SJSA1 (cell line): ENCODE measurements at places on chromosomes 5 and 9. TPM values are rescaled to one million over a fixed set of nuclear protein-coding genes. Genes with fewer than 3 reads are reported as not detected.
A peak's percentile ranks its signal among the peaks of the same experiment; 100 is the strongest.

GRCh38 chr9:129612815-129613519, 7.9 kb downstream of the C9orf50 start:
- no peak for DNase-seq

DNA sequence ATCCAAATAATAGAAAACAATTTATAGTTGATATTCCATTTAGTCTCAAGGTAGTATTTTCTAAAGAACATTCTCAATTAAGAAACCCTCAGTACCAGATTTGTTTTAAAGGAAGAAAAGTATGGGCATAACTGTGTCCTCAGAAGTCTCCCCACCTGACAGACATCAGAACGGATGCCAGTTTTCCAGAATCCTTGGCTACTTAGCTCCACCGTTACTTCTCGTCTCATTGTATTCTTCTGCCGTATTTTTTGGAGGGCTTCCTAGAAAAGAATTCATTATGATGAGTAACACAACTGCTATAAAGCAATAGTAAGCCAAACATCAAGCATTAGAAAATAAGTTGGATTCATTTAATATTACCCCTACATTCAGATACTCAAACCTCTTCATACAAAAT, 67.8 kb downstream of the DROSHA start:
- no peak for DNase-seq

DNA sequence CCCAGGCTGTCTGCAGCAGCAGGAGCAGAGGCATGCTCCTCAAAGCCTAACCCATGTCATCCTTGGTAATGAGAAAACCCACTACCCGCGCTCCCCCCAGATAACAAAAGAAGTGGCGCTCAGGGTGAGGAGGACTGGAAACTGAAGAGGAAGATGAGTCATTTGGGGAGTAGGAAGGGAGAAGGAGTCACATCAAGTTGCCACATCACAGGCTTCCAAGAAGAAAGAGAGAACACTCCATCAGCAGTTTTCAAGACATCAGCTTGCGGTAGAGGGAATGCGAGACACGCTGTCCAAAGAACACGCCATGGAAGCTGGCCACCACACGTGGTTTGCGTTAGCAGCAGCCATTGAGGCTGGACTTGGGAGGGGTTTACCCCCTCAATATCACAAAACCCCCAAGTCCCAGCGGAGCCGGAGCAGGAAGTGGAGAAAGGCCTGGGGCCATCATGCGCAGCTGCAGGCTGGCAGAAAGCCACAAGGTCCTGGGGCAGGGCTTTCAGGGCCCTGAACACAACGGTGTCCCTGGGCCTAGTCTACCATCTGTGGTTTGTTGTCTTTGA, 41.5 kb downstream of the SH3PXD2B start:
- peak; percentile 96 for DNase-seq

DNA sequence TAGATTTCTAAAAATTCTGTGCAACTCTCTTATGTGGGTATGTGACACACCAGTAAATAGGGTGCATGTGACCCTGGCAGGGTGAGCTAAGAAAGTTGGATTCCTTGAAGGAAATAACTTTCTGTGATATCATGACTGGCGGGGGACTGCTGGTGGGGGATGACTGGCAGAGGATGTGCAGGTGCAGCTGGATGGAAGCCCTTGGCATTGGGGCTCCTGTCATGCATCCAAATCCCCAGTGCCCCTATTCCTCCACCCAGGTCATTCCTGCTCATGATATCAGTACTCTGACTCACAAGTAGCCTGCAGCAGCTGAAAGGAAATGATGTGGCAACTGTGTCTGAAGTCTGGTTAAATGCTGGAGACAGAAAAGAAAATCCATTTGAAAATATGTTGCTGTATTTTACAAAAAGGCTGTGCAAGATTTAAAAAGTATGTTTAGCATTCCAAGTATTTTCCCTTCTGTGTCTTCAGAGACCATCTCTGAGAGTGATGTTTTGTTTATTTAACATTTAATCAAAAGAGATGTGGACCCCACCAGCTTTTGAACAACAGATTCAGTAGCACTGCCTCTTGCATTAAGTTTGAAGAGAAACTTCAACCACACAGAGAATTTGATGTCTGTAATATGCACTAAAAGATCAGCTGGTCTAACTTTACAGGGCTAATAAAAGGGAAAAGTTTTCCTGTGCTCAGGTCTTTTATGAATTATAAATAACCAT, 17.9 kb upstream of the ZSWIM6 start:
- DNase-seq = peak; percentile 72

DNA sequence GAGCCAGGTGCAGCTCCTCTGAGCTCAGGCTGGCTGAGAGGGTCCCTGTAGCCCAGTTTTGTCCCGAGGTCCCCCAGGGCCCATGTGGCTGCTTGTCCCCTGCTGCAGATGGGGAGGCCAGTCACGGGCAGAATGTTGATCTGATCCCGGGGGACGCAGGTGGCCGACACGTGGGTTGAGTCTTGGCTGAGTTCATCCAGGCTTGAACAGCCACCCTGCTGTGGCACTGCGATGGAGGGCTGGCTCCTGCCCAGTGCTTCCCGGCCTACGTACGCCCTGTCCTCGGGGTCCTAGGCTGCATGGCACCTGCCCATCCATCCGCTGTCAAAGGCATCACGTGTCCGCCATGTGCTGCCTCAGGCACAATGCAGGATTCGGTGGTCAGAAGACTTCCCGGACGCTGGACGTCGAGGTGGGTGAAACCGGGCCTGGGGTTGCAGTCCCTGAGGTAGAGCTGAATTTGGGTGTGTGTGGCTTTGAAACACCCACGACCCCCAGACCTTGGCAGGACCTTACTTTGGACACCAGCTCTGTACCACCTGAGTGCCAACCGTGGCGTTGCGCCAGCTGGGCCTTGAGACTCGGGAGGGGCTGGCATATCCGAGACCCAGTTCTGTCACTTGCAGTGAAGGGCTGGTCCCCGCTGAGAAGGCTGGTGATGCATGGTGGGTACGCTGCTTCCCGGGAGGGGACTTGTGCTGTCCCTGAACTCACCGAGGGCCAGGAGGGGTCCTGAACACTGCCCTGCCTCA, 22.3 kb downstream of the RXRA start:
- DNase-seq = no peak

DNA sequence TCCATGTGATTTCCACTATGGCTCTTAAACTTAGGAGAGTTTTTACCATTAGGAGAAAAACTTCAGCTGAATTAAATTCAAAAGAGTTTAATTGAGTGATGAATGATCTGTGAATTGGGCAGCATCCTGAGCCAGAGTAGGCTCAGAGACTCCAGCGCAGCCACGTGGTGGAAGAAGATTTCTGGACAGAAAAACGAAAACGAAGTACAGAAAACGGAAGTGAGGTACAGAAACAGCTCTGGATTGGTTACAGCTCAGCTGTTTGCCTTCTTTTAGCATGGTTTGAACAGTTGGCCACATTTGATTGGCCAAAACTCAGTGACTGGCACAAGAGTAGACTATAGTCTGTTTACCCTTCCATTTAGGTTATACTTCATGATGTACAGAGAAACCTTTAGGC, 69.2 kb upstream of the PLPP1 start:
- DNase-seq = no peak

- no peak for DNase-seq
These were observed 53.2 kb upstream of the KCNMB1 start for GRCh38 chr5:170442391-170442790.

DNA sequence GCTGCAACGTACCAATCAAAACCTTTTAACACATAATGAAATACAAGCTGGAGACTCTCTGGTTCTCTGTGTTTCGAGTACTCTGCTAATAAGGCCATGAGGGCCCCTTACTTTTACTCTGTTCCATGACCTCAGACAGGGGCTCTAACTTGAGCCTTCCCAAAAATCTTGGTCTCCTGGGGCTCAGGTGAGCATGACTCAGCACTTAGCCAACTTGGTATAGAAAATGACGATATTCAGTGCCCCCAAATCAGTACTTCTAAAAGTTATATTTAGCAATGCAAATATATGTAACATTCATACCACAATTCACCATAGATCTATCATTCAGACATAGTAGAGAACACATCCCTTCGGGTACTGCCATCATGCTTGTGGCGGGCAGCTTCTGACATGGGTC, 278.9 kb downstream of the EFNA5 start:
- no peak for DNase-seq

DNA sequence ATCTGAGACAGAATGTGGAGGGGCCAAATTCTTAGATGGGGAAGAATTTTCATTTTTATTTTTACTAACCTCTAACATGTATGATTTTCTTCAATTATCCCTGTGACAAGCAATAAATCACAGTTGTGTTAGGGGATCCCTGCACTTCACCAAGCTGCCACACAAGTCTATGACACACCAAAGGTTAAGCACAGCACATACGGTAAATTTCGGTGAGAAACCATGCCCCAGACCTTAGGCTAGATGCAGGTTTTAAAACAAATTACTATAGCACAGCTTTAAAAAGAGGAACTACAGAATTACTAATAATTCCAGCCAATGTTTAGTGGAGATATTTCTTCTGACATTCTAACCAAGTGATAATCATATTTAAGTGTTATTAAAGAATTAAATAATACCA, 175.7 kb upstream of the RORB start:
- DNase-seq = no peak

GABRA1 gene
- not detected in 2 replicates for total RNA-seq
